NCI-H1436 treated with DMSO at 0.1 percent for 48 hours (cell line): ENCODE measurements at places on chromosomes 1 and 21.

DNA sequence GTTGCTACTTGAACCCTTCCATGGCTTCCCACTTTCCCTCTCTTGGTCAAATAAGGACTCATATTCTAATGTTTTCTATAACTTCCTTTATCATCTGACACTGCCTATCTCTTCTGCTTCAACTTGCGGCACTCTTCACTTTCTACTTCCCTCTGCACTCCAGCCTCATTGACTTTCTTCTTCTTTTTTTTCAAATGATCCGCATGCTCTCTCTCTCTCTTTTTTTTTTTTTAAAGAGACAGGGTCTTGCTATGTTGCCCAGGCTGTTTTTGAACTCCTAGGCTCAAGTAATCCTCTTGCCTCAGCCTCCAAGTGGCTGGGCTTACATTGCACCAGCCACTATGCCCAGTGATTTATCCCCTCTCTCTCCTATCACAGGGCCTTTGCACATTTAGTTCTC is 7.3 kb upstream of the IL10 start:
- no peak for DNase-seq

DNA sequence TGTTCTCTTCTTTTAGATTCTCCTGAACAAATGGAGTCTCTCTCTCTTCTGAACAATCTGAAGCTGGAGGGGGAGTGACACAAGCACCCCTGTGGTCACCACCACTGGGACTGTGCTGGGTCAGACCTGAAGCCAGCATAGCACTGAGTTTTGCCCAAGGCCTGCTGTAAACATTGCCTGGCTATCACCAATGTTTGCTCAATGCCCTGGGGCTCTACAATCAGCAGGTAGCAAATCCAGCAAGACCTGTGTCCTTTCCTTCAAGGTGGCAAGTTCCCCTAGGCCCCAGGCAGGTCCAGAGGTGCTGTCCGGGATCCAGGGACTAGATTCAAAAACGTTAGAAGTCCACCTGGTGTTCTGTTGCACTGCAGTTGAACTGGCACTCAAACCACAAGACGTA is 282.8 kb upstream of the PROX1 start:
- DNase-seq, result no peak

DNA sequence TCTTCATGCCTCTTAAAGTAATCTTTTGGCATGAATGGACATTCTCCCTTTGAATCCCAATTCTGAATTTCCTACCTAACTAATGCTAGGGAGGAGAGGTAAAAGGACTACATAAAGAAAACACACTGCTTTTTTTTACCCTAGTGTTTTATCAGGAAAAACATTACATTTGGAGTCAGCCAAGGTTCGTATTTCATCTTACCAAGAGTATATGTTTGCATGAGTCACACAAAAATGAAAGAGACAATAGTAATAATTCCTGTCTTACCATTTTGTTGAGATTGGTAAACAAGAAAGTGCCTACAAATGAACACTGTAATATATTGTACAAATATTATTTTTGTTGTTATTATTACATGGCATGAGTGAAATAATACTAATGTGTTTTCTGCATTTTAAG is 112.9 kb upstream of the WARS2 start:
- no peak for DNase-seq

DNA sequence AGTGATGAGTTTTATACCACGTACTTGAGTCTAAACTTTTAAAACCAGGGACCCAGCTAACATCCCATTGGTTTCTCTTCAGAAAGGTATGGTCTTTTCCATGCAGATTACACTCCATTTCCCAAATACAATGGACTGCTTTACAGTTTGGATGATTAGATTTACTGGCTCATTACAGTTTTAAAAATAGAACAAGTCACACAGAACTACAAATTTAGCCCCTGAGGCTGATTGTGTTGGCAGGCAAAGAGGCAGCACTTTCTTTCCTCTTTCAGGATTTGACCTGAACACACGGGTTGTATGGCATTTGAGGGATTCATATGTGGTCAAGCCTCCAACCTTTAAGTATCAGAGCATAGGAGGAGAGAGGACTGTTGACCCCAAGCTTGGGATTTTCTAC is 21.8 kb upstream of the VTCN1 start:
- no peak for DNase-seq

DNA sequence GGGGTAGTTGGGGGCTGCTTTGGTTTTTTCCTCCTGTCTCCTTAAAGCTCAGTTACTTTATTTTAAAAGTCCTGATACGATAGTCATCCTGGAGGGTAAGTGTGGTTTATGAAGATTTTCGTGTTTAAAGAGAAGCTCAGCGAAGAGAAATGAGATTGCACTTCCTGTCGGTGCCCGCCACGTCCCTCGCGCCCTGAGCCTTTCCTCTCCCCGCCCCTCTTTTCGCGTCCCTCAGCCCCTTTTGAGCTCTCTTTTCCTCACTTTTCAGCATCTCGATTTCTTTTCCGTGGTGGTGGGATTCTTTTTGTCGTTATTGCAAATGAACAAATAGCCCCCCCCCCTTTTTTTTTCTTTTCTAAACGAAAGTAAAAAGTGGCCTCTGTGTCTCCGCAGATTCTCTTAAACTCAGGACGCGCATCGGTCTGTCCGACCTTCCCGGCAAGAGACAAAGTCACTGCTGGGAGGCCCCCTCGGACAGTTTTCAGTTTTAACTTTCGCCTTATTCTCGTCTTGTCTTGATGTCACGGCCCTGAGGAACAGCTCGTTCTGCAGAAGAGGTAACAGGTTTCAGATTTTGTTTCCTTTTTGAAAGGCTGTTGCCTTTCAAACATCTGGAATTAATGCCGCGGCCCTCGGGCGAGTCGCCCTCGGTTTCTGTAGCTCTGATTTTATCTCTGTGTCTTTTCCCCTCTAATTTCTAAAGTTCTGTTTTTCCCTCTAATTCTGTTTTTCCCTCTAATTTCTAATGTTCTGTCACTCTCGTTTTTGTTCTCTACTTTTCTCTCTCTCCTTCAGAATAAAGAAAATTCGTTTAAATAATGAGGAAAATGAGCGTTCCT is 1.0 kb upstream of the DMRTA2 start:
- DNase-seq, result no peak

DNA sequence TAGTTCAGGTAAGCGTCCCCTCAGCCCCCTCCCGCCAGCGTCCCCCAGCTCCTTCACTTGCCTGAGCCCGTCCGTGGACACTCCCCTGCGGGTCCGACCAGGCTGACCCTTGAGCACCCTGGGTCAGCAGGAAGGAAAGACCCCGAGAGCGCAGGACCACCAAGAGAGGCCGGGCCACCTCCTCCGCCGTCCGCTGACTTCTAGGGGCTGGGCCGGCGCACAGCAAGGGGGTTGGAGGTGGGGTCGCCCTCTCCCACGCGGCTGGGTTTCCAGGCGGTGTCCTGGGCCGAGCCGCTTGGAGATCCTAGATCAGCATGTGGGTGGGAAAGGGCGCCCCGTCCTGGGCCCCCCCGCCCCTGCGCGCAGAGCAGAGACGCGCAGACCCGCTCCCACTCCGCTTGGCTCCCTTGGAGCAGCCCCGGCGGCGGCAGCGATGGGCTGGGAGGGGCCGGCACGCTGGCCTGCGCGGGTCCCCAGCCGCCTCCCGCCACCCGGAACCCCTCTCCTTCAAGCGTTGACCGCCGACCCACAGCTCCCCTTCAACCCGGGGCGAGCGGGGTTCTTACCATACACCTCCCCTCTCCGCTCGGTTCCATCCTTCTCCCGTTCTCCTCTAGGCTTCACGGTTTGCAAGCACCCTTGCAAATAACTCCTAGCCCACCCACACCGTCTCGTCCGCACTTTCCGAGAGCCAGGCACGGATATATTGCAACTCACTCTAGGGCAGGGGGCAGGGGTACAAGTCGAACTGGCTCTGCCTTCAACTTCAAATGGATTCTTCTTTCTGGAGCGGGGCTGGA is 7.5 kb downstream of the KNCN start:
- no peak for DNase-seq

DNA sequence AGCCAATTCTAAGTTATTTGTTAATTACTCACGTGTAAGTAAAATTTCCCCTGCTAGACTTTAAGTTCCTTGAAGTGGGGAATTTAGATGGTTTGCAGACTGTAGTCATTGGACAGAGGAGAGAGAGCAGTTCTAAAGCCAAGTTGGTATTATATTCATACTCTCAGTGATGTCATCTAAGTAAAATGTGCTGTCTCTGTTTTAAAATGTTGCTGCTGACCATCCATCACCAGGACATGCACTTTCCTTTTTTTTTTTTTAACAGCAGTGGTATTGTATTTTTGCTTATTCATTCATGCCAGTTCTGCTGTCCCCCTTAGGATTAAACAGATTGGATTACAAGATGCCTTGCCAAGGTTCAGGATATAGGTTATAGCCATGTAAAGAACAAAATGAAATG is 2.3 kb downstream of the TTLL7 start:
- no peak for DNase-seq

GRCh38 chr1:172938681-172939080 is 112.1 kb downstream of the TNFSF18 start:
- DNase-seq, result no peak

GRCh38 chr1:44805311-44806024 is 1.7 kb downstream of the DYNLT4 start:
- no peak for DNase-seq

- no peak for DNase-seq
Observed at GRCh38 chr1:157025856-157026255, 19.7 kb downstream of the ARHGEF11 start.

- no peak for DNase-seq
Observed at GRCh38 chr21:18023157-18023556, 204.0 kb upstream of the C21orf91 start.

GRCh38 chr1:107668762-107669161 is 296.2 kb downstream of the VAV3 start:
- DNase-seq, result no peak

GRCh38 chr1:178502856-178503255 is 6.1 kb upstream of the CLEC20A start:
- DNase-seq, result no peak

DNA sequence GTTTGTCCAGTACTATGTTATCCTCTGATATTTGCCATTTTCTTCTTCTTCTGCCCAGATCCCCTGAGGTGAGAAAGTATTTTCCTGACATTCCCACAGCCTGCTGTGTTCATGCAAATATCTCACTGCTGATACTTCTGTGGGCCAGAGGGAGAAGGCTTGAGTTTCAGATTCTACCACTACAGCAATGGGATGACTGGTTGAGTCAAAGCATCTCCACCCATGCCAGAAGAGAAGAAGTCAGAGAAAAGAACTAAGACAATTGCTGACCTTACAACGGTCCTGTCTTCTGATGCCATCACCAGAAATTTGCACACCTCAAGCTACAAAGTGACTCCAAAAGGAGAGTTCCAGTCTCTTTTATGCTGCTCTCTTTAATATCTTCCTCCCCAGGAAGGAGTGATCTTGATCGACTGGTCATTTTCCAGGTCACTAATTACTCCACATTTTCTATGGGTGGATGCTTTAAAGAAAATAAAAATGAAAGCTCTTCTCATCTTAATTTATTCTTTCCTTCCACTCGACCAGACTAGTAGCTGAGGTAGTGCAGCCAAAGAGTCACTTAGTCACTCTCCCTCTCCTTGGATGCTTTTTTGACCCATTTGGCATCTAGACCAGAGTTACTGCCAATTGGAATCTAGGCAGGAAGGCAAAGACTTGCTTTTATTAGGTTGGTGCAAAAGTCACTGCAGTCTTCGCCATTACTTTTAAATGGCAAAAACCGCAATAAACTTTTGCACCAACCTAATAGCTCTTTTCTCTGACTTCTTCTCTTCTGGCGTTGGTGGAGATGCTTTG is 195.1 kb downstream of the PTPRC start:
- no peak for DNase-seq

DNA sequence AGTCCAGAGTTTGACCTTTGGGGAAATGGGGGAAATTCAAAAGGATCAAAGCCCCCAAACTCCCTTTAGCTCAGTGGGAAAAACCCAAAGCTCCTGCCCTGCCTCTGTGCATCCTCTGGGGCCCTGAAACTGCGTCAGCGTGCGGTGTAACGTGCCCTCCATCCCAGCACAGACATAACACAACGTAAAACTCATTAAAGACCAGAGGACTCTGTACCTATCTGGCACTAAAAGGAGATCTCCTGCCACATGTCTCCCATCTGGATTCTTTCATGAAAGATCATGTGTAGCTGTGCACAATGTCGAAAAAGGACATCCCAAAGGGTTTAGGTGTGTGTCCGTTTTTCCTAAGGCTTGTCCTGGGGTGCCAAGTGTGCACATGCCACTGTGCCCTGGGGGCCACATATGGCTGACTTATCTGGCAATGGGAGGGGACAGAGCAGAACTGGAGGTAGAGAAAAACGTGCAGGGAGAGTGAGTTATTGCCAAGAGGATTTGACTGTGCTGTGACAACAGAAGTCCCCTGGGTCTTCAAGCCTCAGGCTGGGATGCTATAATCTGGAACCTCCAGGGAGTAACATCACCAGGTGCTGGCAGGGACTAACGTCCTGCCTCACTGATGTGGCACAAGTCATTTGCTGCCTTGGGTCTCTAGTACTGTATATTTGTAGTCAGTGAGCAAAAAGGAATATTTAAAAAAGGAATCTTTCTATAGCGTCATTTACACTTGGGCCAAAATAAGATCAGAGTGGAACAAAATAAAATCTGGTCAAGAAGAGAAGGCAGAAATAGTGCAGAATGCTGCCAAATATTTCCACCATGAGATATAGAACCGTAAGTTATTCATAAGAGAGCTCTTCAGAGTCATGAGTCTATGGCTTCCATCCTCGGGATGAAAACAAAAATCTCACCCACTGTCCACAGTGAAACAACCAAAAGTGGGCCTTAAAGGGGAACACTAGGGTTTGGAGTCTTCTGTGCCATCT is 52.3 kb downstream of the ITPKB start:
- DNase-seq, result peak; percentile 35

GRCh38 chr1:239169276-239169675 is 217.1 kb upstream of the CHRM3 start:
- DNase-seq, result no peak

- DNase-seq, result no peak
Observed at GRCh38 chr1:240210026-240210425, 118.3 kb downstream of the FMN2 start.
